GM06990 (cell line): ENCODE measurements at places on chromosomes 6 and 20.

DNA sequence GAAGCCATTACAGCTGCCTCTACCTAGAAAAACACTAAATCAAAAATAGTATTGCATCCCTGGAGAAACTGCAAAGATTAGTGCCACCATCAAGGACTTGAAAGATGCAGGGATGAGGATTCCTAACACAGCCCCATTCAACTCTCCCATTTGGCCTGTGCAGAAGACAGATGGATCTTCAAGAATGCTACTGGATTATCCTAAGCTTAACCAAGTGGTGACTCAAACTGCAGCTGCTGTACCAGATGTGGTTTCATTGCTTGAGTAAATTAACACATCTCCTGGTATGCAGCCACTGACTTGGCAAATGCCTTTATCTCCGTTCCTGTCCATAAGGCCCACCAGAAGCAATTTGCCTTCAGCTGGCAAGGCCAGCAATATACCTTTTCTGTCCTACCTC lies 117.4 kb downstream of the TBC1D32 start:
- DNase-seq, result no peak

- no peak for DNase-seq
These were observed at the start of gene SLC2A10 for GRCh38 chr20:46709459-46710152. Gene SLC2A10, plus strand, starts transcription at chr20:46709649. Its CDS starts 88 bp downstream, at chr20:46709737.

DNA sequence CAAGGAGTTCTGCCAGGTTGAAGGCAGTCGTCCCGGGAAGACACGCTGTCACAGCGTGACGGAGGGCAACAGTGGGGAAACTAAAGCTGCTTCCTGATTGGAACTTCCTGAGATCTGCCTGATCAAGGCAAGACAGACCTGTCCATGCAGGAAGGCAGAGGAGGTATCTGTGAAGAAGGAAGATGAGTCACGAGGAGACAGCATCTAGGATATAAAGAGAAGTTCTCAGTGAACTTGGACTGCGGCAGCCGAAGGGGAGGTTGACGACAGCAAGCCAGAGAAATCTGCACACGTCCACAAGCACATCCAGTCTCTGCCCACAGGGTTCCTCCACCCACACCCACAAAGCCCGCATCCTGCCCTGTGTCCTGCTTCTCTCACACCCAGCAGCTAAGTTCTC lies 38.6 kb downstream of the PREP start:
- no peak for DNase-seq

DNA sequence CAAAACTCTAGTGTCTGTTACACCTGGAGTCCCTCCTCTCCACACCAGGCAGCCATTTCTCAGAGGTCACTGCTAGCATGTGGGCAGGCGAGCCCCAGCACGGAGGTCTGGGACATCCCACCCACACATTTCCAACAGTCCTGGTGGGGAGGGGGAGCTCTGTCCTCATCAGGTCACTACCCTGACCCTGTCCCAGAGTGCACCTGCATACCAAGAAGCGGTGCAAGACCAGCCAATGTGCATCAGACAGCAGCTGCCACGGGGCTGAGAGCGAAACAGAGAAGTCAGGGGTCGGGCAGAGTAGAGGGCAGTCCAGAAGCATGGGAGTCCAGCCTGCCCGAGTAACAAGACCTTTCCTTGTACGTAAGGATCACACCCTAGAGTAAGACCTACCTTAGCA lies 71.1 kb downstream of the TAF4 start:
- no peak for DNase-seq

GRCh38 chr6:97470322-97470721 lies 187.3 kb upstream of the MMS22L start:
- no peak for DNase-seq

- no peak for DNase-seq
These were observed 20.2 kb downstream of the SLC12A5 start for GRCh38 chr20:46049190-46049589.

- no peak for DNase-seq
These were observed 10.9 kb downstream of the FYN start for GRCh38 chr6:111862314-111862713.

- no peak for DNase-seq
These were observed 76.8 kb downstream of the NCOA7 start for GRCh38 chr6:125867483-125867942.

- DNase-seq, result no peak
These were observed 97.8 kb downstream of the GMPR start for GRCh38 chr6:16336056-16336818.

DNA sequence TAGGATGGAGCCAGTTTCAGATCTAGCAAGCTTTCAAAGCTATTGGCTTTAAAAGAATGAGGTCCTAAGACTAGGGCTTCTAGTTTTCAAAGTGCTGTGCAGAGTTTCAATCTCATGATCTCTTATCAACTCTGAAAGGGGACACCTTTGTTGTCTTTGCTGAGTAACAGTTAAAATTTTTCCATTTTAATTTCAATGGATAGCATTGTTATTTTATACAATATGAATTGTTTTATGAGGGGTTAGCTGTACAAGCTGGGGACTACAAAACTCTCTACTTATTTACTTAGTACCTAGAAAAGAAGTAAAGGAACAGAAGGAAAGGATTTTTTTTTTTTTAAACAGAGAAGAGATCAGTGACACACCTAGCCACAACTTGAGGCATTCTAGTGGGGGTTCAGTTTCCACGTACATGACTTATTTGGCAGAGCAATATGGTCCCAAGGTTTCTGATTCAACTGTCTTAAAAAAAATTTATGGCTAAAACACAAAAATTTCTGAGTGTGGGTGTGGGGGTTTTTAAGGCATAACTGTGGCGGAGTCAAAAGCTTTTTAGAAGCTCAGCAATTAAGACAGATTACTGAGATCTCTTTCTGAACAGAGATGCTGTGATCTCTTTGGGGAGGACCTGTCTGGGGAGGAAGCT lies 46.1 kb upstream of the JAG1 start:
- no peak for DNase-seq

GRCh38 chr6:143060806-143061596 lies at the start of gene AIG1:
Gene AIG1, plus strand, starts transcription at chr6:143060889. Its CDS starts 37 bp downstream, at chr6:143060926.
- DNase-seq, result peak; percentile 82

DNA sequence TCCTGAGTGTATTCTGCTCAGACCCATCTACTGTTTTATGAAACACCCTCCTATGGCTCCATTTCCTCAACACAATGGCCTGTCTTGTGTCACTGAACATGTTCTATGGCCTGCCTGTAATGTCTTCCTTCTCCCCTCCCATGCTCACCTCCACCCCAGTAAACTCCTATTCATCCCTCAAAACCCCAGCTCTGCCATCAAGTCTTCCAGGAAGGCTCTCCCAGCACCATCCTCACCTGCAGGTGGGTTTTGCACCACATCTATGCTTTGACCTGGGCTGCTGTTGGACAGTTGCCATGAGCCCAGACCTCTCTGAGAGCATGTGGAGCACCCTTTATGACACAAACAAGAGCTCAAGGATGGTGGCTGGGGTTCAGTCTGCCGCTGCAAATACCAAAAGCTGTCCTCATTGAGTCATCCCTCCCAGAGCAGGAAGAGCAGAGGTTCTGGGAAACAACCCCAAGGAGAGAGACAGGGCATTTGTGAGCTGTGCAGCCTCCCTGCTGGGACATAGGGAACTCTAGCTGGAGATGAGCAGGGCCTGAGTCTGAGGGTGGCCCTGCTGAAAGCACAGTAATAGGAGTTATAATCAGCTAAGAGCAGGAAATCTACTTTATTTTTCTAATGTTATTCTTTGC lies 93.8 kb upstream of the CD93 start:
- DNase-seq, result no peak

DNA sequence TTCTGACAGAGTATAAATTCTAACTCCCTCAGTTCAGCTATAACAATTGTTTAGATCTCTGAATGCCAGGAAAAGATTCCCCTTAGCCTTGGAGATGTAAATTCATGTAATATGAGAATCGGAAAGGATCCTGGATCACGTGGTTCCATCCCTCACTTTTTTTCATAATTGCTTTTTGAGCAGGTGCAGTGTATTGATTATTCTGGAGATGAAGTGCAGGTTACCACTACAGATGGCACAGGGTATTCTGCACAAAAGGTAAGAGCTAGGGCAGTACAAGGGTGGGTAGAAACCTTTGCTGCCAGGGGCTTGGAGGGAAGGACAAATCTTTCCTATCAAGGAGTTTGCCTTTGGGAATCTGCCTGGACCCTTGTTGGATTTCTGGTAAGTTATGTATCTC lies 52.7 kb downstream of the KDM1B start:
- DNase-seq, result no peak

DNA sequence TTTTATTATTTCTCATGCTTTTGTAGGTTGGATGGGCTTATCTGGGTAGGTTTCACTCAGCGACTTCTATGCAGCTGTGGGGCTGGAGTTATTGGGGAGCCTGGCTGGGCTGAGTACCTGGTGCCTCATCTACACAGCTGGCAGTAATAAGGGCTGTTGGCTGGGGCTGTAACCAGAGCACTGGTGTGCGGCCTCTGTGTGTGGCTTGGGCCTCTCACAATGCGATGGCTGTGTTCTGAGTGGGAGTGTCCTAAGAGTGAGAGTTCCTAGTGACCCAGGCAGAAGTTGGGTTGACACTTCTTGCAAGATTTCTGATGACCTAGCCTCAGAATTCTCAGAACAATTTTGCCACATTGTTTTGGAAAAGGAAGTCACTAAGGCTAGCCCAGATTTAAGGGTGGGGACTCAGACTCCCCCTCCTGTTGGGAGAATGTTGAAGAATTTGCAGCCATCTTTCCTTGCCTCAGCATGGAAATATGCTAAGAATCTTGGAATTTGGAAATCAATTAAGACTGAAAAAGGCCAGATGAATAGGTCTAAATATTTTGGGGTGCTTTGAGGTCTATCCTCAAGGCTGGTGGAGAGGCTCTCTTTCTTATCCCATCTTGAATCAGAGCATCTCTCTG lies 158.8 kb downstream of the SCP2D1 start:
- no peak for DNase-seq

DNA sequence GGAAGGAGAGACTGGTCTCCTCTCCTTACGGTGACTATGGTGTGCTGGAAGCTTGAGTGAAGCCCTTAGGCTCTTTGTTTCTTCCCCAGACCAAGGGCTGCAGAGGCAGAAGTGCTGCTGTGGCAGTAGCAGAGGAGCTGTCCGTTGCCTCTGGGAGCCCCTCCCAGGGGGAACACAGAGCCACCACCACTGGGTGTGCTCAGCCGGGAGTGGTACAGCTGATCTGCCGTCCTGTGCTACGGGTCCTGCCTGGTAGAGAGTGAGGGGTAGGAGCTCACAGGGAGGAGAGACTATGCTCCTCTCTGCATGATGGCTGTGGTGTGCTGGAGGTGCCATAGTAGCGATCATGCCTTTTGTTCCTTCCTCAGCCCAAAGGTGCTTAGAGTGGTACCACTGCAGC lies 318.7 kb downstream of the DOK5 start:
- no peak for DNase-seq

- DNase-seq, result no peak
These were observed 10.9 kb downstream of the ZNF217 start for GRCh38 chr20:53582574-53583351.

GRCh38 chr20:64009811-64010387 lies 26.1 kb upstream of the C20orf204 start:
- DNase-seq, result no peak

DNA sequence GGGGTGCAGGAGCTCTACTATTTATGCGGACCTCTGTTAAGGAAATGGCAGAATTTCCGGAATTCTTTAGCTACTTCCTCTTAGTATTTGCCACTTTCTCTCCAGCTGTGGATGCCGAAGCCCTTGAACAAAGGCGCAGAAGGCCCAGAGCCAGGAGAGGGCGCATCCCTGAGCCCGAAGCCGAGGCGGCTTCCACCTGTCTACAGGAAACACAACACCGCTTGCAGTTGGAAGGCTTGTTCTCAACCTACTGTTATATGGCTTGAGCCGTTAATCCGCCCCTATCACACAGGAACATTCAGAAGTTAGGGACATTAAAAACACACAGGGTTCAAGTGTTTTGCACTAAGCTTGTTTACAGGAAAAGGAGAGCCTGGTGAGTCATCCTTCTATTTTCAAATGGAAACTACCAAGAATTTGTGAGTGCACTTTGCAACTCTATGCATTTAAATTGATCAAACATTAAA lies 417.1 kb downstream of the BCKDHB start:
- no peak for DNase-seq

DNA sequence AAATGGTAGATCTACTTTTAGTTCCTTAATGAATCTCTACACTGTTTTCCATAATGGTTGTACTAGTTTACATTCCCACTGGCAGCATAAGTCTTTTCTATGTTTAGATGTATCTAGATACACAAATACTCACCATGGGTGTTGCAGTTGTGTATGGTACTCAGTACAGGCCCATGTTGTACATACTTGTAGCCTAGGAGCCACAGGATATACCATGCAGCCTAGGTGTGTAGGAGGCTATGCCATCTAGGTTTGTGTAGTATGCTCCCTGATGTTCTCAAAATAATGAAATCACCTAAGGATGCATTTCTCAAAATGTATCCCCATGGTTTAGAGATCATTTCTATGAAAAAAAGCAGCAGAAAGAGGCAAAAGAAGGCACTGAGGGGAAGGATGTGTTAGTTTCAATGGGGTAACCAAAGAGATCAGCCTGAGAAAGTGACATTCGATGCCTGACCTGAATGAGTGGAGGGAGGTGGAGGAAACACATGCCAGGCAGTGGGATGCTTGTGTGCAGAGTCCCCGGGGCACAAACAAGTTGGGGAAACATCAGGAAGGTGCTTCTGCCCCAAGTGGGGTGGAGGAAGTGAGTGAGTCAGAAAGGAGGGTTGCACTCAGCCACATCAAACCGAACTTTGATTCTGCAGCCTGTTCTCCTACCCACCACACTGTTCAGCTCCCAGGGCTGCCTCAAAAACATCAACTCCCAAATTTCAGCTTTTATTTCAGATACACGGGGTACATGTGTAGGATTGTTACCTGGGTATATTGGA lies 191.2 kb downstream of the ZNF217 start:
- no peak for DNase-seq

- DNase-seq, result no peak
These were observed 171.6 kb upstream of the PHACTR1 start for GRCh38 chr6:12544821-12545565.

DNA sequence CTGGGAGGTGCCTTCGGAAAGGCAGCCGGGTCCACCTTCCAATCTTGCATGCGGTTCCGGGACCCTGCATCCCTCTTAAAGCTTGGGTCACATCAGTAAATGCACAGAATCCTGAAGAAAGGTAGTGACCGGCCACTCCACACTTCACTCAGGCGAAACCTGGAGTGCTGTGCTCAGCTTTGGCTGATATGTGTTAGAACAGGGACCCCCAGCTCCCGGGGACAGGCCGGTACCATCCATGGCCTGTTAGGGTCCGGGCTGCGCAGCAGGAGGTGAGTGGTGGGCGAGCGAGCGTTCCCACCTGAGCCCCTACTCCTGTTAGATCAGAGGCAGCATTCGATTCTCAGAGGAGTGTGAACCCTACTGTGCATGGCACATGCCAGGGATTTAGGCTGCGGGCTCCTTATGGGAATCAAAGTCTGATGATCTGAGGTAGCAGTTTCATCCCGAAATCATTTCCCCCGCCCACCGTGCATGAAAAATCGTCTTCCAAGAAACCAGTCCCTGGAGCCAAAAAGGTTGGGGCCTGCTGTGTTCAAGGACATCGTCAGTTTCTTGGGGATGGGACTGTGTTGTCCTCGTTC lies 143.0 kb downstream of the ERMARD start:
- DNase-seq, result no peak
